GM04504 (cell line): ENCODE measurements at places on chromosomes 4 and X.

DNA sequence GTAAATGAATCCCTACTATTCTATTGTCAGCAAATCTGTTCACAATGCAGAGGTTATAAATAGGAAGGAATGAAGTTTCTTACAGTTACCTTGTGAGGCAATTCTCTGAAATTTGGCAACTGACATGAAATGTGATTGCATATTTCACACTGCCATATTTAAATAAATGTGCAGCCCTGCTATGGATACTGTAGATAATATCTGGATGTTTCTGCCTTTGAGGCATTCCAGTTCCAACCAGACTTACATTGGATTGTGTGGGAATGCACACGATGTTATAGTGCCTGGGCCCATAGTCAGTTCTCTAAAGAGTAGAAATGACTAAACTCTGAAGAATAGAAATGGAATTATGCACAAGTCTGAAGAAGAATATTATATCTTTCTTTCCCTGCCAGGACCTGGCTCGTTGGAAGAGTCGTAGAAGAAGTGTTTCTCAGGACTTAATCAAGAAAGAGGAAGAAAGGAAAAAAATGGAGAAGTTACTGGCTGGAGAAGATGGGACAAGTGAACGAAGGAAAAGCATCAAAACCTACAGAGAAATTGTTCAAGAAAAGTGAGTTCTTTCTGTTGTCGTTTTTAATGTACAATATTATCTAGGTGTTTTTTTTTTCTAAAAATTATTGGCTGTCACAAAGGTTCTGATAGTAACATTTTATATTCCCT is 102.7 kb downstream of the PHOX2B start:
- DNase-seq: no peak

DNA sequence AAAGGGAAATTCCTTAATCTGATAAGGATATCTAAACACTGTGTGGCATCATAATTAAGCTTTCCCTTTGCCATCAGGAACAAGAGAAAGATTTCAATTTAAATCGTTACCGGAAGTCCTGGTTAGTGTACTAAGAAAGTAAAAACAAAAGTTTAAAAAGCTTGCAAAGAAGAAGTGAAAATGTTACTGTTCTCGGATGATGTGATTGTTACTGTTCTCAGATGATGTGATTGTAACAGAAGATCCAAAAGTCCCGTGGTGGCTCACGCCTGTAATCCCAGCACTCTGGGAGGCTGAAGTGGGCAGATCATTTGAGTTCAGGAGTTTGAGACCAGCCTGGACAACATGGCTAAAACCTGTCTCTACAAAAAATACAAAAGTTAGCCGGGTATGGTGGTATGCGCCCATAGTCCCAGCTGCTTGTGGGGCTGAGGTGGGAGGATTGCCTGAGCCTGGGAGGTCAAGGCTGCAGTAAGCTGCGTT is 62.5 kb downstream of the RGS12 start:
- no peak for DNase-seq

GRCh38 chr4:77899607-77900006 is 37.0 kb downstream of the MRPL1 start:
- no peak for DNase-seq

GRCh38 chrX:155048977-155049619 is 21.8 kb downstream of the CMC4 start:
- no peak for DNase-seq

DNA sequence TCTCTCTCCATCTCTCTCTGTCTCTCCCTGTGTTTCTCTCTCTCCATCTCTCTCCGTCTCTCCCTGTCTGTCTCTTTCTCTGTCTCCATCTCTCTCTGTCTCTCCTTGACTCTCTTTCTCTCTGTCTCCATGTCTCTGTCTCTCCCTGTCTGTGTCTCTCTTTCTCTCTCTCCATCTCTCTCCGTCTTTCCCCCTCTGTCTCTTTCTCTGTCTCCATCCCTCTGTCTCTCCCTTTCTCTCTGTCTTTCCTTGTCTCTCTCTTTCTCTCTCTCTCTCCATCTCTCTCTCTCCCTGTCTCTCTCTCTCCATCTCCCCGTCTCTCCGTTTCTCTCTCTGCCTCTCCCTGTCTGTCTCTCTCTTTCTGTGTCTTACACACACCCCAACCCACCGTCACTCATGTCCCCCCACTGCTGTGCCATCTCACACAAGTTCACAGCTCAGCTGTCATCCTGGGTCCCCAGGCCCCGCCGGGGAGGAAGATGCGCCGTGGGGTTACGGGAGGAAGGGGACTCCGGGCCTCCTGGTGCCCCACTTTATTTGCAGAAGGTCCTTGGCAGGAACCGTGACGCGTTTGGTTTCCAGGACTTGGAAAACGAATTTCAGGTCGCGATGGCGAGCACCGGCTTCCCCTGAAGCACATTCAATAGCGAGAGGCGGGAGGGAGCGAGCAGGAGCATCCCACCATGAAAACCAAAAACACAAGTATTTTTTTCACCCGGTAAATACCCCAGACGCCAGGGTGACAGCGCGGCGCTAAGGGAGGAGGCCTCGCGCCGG is 1.2 kb upstream of the SHOX start:
- no peak for DNase-seq

DNA sequence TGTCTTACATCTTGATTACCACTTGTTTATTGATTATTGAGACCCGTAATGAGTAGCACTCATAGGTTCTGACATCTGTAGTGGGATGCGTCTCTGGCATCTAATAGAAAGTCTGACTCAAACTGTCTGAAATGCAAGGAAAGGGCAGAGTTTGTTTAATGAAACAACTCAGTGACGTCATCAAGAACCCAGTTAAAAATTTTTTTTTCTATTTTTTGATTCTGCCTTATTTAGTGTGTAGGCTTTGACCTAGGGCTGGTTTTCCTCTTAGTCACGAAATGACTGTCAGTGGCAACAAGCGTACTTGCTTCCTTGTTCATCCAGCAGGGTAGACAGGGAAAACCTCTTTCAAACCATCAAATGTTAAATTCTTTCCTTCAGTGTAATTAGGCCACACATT is 3.1 kb upstream of the CDKL5 start:
- peak; percentile 53 for DNase-seq

DNA sequence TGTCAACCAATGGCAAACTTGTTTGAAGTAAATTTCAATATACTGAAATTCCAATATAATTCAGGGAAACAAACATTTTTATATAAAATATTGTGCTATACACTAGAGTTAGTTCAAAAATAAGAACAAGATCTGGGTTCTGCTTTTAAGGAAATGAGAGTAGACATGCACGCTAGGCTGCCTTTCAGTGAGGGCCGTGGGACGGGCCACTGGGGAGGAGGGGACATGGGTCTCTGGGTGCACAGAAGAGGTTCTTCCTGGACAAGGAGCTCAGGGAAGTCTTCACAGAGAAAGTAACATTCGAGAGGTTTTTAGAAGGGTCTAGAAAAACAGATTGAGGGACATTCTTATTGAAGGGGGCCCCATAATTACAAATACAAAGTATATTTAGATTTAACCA is 64.4 kb downstream of the SHROOM3 start:
- no peak for DNase-seq

GRCh38 chr4:168584321-168584771 is 87.5 kb downstream of the PALLD start:
- DNase-seq: no peak

- no peak for DNase-seq
Measured at GRCh38 chr4:122701061-122701460, 31.4 kb upstream of the BBS12 start.

- DNase-seq: no peak
Measured at GRCh38 chrX:17411205-17411604, 36.2 kb downstream of the NHS start.

GRCh38 chr4:1502976-1503375 is 96.7 kb upstream of the NKX1-1 start:
- DNase-seq: no peak

DNA sequence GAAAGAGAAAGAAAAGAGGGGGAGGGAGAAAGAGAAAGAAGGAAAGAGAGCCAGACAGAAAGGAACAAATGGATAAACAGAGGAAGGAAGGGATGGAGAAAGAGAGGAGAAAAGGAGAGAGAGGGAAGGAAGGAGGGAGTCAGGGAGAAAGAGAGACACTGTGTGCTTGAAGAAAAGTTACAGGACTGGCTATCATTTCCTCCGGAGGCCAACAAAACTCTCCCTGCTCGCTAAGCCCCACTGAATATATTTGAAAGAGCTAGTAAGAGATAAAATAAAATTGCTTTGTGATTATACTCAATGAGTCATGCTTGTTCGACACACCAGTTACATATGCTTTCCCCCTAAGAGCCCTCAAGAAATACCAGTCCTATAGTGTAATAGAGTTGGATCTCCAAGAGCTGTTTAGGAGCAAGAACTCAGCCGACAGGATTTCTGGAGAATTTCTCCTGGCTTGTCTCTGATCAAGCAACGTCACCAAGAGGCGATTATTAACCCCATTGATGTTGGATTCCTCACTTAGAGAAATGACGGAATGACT is 102.2 kb downstream of the MXRA5 start:
- peak; percentile 65 for DNase-seq

GRCh38 chr4:151649479-151649878 is 111.3 kb downstream of the GATB start:
- no peak for DNase-seq

GRCh38 chr4:10732914-10733415 is 48.4 kb upstream of the CLNK start:
- DNase-seq: no peak

DNA sequence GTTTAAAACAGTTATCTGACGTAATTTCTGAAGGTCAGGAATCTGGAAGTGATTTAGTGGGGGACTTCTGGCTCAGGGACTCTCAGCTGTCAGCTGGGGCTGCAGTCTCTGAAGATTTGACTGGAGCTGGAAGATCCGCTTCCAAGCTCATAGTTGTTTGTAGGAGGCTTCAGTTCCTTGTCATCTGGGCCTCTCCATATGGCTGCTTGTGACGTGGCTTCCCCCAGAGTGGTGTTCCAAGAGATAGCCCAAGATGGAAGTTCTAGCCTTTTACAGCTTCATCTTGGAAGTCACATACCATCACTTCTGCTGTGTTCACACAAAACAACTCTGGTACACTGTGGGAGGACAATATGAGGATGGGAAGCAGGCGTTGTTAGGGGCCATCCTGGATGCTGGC is 2.1 kb downstream of the MPC1L start:
- DNase-seq: no peak

- peak; percentile 2 for DNase-seq
Measured at GRCh38 chrX:114924856-114925255, 92.6 kb downstream of the IL13RA2 start.

- no peak for DNase-seq
Measured at GRCh38 chrX:147953976-147954375, 27.2 kb upstream of the FMR1NB start.

- no peak for DNase-seq
Measured at GRCh38 chr4:7711307-7711963, 228.2 kb downstream of the AFAP1 start.

- DNase-seq: peak; percentile 52
Measured at GRCh38 chrX:13489454-13489853, 79.9 kb upstream of the EGFL6 start.

DNA sequence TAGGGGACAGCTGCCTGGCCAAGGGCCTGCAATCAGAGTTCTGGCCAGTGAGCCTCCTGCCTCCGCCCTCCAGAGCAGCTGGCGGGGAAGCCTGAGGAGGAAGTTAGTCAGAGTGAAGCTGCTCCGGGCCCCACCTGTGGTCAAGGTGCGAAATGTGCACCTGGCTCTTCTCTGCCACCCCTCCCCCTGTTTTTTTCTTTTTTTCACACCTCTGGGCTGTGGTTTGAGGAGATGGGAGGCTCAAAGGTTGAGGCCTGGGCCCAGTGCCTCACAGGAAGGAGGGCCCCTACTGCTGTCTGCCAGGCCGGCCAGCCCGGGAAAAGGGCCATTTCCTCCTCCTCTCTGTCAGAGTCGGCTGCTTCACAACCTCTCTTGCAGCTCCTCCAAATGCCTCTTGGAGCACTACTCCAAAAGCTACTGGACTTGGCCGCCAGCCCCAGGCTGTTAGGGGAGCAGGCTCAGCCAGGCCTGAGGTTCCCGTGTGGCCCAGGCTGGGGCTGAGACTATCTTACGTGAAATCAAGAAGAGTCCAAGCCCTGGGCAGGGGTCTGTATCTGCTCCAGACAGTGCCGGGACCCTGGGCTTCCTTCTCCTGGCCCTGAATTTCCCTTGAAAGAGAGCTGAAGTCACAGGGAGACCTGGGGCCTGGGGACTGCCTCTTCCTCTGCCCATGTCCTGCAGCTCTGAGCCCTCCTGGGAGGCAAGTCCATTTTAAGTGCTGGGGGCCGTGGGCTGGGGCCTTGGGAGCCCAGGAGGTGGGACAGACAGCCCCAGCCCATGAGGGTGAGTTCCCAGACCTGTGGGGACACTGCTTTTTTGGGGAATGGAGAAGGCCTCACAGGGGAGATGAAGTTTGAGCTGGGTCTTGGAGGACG is 4.5 kb upstream of the CXCR3 start:
- DNase-seq: peak; percentile 53

- no peak for DNase-seq
Measured at GRCh38 chr4:5160668-5161067, 109.4 kb downstream of the STK32B start.

- no peak for DNase-seq
Measured at GRCh38 chr4:76212851-76213414, 691 bp downstream of the SCARB2 start.

- DNase-seq: no peak
Measured at GRCh38 chrX:40084471-40085101, 13.2 kb downstream of the BCOR start.

- DNase-seq: no peak
Measured at GRCh38 chr4:24630937-24631336, 46.6 kb upstream of the DHX15 start.

GRCh38 chrX:7076245-7076661 is 71.3 kb upstream of the STS start:
- no peak for DNase-seq

DNA sequence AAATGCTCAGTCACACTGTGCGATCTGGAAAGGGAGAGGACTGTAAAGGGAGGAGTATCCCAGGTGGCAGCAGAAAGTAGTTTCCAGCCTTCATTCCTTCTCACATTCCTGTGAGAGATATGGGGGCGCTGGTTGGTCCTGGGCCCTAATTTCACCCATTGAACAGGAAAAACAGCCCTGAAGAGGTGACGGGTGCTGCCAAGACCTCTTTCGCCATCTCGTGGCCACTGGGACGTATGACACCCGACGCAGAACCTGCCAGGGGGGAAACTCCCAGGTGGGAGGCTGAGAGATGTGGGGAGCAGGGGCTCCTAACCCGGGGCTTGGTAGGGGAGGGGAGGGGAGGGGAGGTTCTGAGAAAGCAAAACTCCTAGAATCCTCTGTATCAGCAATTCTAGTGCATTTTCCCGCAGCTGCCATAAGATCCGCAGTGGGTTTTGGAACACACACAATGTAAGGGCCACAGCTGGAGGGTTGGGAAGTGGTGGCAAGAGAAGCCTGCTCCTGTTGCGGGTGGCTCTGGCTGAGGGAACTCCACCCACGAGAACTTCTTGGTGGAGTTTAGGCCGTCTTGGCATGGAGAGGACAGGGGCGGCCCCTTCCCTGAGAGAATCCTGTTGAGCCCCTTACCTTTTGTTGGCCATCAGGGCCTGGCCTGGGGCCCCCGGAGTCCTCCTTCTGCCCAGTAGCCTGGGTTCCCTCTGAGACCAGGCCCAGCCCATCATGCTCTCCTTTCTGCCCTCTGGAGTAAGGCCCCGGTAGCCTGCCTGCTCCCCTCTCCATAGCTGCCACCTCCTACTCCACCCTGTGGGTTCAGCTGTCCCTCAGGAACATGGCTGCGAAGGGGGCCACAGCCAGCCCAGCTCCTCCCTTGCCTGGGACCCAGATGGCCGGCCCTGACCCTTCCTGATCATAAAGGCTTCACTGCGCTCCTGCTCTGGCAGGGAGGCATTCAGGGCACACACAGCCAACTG is 134.1 kb downstream of the OR13H1 start:
- peak; percentile 2 for DNase-seq

- DNase-seq: peak; percentile 10
Measured at GRCh38 chrX:31036895-31037294, 34.9 kb downstream of the FTHL17 start.

- DNase-seq: no peak
Measured at GRCh38 chr4:1604181-1604705, 79.9 kb downstream of the FAM53A start.

- no peak for DNase-seq
Measured at GRCh38 chr4:183691897-183692296, 32.8 kb downstream of the TRAPPC11 start.
